Stimulated activated CD4-positive, alpha-beta T cell treated with anti-CD3 and anti-CD28 coated beads, Interleukin-12 subunit alpha, Interleukin-12 subunit beta, amount 100 ng/mL, for 4 hours (primary cell): ENCODE measurements at places on chromosomes 3 and 15.
A peak's percentile ranks its signal among the peaks of the same experiment; 100 is the strongest.

DNA sequence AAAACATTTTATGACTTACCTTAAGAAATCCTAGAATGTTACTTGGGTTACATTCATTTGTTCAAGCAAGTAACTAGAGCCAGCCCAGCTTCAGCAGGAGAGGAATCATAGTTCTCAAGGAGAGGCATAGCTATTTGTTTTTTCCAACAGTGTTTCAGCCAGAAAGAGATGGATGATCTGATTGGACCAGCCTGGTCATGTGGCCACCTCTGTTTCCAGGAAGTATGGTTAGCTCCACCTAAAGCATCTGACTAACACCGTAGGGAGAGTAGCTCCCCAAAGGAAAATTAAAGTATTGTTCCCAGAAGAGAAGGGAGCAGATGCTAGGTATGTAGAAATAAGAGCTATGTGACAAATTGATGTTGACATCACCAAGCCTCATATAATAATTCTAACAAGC is 417.1 kb downstream of the TAFA4 start:
- no peak for DNase-seq

DNA sequence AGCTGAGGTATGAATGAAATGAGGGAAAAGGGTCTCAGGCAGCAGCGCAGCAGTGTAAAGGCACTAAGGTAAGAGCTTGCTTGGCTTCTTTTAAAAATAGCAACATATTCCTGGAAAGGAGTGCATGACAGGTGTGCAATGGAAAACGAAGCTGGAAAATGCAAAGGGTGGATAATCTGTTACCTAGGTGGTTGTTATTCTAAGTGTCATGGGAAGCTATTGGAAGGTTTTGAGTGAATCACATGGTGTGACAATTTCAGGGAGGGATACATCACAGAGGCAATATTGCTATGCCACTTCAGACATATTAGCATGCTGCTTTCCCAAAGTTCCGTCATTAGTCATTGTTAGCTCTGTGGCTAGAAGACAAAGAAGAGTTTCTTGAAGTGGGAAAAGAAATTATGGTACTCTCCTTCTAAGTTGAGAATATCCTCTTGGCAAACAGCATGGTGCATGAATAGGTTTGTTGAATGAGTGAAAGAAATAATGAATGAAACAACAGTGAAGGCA is 28.7 kb upstream of the TMEM45A start:
- no peak for DNase-seq

GRCh38 chr3:77039606-77040171 is at the start of gene ROBO2:
ROBO2 (plus strand) TSS chr3:77040099; CDS start chr3:77040786, 687 bp downstream.
- DNase-seq: no peak

- DNase-seq: no peak
Measured at GRCh38 chr15:68285259-68285980, 7.9 kb downstream of the FEM1B start.

GRCh38 chr3:151581035-151581434 is 120.2 kb upstream of the IGSF10 start:
- DNase-seq: no peak

DNA sequence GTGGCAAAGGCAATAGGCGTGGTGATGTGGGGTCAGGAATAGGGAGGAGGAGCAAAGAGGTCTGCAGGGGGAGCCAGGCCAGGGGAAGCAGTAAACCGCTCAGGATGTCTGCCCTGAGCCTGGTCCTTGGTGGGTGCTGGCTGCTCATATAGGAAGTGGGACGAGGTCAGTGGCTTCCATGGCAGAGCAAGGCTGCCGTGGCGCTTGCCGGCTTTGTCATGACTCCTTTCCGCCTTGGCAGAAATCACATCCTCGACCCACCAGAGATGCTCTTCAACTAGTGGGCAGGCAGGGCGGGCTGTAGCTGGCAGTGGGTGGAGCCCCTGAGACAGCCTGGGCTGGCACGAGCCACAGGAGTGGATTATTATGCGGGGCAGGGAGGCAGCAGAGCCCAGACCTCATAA is 13.1 kb upstream of the SKOR1 start:
- no peak for DNase-seq

DNA sequence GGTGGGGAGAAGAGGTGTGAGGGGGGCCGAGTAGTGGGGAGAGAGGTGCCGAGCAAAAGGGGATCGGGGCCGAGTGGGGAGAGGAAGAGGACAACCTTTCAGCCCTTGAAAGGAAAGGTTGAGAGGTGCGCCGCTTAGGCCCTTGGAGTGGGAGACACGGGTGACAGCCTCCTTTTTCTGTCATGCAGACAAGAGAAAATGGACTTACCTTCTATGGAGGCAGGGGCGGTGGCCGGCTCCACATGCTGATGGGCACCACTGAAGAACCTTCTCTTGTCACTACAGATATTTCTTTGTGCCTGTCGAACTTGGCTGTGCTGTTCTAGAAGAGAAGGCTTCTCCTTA is 421 bp downstream of the KLHL18 start:
- DNase-seq: peak; percentile 18

DNA sequence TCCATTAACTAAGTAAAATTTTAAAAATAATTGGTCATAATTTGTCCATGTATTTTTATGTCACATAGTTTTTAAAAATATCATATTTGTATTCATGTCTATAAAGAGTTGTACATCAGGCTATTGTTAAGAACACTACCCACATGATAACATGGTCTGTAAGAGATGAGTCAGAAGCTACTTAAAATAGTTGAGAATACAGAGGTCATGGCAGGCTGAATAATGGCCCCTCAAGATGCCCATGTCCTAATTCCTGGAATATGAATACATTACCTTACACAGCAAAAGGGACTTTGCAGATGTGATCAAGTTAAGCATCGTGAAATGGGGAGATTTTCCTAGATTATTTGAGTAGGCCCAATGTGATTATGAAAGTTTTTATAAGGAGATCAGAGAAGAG is 782.9 kb upstream of the GOLIM4 start:
- no peak for DNase-seq

DNA sequence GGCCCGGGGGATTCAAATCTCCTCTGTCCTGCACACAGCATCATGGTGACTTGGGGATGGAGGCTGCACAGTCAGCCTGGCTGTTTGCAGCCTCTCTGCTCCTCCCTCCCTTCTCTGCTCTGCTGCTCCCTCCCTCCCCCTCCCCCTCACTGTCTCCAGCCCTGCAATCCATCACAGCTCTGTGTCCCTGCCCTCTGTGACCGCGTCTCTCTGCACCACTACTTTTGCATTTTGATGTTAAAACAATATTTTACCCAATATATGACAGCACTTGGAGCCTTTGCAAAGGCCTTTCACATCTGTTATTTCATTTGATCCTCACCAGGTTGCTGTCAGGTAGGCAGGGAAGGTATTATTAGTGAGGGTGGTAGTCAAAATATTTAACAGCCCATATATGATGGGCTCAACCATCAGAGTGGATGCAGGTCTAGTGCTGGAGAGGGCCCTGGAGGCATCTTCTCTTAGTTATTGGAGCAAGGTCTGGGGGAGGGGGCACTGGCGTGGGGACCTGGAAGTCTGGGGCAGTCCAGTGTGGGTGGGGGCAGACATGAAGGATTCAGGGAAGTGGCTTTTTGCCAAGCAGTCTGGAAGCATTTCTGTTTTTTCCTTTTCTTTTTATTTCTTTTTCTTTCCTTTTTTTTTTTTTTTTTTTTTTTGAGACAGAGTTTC is 16.3 kb upstream of the VPS8 start:
- no peak for DNase-seq

GRCh38 chr3:140096037-140096436 is 161.1 kb downstream of the CLSTN2 start:
- no peak for DNase-seq

DNA sequence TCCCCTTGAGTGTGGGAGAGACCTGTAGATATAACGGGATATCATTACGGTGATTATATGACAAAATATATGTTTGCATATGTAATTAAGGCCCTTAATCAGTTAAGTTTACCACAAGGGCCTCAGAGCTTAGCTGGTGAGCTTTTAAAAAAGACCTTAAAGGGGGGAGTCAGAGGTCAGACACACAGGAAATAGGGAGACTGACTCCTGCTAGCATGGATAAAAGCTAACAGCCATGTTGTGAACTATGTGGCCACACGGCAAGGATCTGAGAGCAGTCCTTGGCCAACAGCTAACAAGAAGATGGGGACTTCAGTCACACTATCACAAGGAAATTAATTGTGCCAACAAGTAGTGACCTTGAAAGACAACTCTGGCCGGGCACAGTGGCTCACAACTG is 3.1 kb downstream of the STAG1 start:
- DNase-seq: no peak

GRCh38 chr3:13708871-13709595 is 160.1 kb downstream of the FBLN2 start:
- no peak for DNase-seq

DNA sequence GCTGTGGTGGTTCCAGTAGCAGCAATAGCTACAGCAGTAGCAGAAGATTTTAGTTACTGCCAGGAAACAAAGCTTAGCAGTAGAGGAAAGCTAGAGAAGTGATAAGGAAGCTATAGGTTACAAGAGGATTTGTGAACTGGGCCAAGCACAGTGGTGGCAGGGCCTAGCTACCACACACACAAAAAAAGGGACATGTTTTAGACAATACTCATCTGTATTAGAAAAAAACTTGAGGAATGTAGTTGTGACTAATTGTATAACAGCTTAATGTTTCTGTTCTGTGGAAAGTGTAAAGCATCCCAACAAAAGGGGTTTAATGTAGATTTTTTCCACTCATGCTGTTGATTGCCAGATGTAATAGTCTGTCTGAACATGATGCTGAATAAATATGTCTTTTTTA is 29.9 kb upstream of the PFN2 start:
- DNase-seq: no peak

DNA sequence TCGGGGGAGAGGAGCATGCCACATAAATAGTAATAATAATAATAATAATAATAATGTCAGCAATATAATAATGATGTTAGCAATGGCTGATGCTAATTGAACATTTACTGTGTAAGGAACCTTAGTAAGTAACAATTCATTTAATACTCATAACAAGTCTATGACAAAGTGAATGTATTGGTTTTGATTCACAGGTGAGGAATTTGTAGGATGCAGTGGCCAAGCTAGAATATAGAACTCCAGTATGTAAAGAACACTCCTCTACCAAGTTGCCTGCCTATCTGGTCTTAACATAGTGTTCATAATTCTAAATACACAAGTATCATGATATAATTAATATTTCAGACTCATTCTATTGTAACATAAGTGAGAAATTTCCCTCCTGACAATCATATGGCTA is 1016.5 kb downstream of the ROBO1 start:
- no peak for DNase-seq

DNA sequence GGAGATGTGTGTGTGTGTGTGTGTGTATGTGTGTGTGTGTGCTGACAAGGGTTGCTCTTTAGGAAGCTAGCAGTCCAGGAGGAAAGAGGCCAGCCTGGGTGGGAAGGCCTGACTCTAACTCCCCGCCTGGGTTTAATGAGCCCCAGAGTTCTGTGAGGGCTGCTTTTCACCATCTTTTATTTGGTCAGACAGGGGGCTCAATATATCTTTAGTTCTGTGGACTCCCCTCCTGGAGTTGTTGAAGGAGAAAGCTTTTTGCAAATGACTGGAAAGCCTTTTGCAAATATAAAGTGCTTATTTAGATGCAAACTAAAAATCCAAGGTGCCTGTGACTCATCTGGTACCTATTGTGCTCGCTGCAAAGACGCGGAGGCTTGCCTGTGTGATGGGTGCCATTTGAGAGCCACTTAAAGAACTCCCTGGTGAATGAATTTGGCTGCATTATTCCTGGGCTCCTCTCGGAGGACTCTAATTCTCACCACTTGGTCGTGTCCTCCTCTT is 24.5 kb downstream of the DRD3 start:
- DNase-seq: no peak

- no peak for DNase-seq
Measured at GRCh38 chr15:62240121-62241096, 75.3 kb upstream of the C2CD4B start.

DNA sequence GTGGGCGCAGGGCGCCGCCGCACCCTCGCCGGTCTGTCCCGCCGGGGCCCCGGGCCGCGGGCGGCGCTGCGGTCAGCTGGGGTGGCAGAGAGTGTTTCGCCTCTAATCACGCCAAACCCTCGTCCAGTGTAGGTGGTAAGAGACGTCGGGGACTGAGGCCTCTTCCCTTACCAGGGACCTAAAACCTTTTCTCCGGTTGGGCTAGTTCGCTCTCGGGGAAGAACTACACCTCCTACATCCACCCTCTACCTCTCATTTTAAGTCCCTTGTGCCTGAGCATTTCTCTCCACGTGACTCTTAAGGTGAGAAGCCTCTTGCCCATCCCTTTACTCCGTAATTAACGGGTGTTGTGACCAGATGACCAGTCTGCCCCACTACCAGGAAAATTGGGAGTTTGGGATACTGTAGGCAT is 520 bp downstream of the TMEM42 start:
- no peak for DNase-seq

DNA sequence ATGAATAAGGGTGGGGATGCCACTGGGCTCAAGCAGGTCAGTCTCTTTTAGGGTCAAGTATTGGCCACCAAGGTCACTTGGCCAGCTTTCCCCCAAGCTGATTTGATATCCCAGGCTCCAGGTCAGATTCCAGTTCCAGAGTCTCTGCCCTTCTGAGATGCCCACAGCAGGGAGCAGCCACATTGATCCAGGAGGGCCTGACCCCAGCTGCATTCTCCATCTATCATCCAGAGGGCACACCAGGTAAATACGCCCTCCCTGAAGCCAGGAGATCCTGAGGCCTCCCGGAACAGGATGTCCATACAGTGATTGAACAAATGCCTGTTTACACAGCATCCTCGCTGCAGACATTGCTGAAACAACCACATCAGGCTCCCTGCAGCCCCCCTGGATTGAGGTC is 264.6 kb upstream of the TLE3 start:
- DNase-seq: no peak

DNA sequence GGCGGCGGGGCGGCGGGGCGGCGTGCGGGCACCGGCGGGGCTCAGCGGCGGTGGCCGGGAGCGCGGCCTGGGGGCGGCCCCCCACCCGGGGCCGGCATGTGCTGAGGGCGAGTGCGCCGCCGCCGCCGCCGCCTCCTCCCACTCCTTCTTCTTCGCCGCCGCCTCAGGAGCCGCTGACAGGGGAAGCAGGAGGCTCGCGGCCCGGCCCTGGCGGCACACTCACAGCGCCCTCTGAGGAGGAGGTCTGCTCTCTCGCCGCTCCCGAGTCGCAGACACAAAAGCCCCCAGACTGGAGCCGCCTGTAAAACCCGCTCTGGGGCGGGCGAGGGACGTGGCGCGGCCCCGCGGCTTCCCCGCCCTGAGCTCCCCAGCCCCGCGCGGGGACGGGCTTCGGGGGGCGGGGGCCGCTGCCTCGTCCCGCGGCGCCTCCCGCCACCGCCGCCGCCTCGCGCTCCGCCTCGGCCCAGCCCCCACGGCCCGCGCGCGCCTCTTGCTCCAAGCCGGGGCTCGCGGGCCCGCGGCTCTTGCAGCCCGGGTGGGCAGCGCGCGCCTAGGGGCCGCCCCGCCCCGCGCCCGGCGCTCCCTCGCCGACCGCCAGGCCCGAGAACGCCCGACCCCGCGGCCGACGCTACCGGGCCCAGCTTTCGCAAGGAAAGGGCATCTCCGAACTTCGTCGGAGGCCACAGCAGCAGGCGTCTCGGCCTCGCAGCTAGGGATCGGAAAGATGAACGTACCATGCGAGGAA is at the start of gene PYGO1:
PYGO1 (minus strand) TSS at position 276 of the 745 bp plus-strand sequence. CDS start 462 bp downstream, outside the sequence.
- DNase-seq: peak; percentile 35
